ENCODE measurements at places on chromosomes 1 and 21. TPM values are rescaled to one million over a fixed set of nuclear protein-coding genes. Genes with fewer than 3 reads are reported as not detected.

TRIM58 gene
- total RNA-seq = 15.2 TPM

CRYZ gene
- total RNA-seq = 2.7 TPM

DNM3 gene
- total RNA-seq = 20.5 TPM

CNR2 gene
- 3.3 TPM for total RNA-seq

Data from mononuclear cell (primary cell).